ENCODE measurements at places on chromosomes 3 and 15. TPM values are rescaled to one million over a fixed set of nuclear protein-coding genes. Genes with fewer than 3 reads are reported as not detected.

GRCh38 chr3:130635978-130636377 lies 110.7 kb downstream of the PIK3R4 start:
- no peak overlapping the region for H3K4me3 ChIP-seq
- no peaks in the 10 kb centered on the region for H3K4me1 ChIP-seq
- no peaks in the 10 kb centered on the region for H3K36me3 ChIP-seq
- no peak for DNase-seq

Gene OR4M2
- not detected for total RNA-seq

GRCh38 chr15:62964251-62964650 lies 78.3 kb upstream of the TPM1 start:
- peaks cover 32% of the 10 kb centered on the region for H3K4me1 ChIP-seq
- peak; percentile 44 for DNase-seq
- no peak overlapping the region for H3K27ac ChIP-seq
- no peaks in the 10 kb centered on the region for H3K36me3 ChIP-seq
- no peaks in the 10 kb centered on the region for H3K27me3 ChIP-seq

Gene GXYLT2
- total RNA-seq: 7.0 TPM

Gene RBPMS2
- 0.06 TPM for total RNA-seq

Gene SCG3
- total RNA-seq: not detected

Data from SJCRH30 (cell line).